ENCODE measurements at places on chromosomes 3 and 15.

GRCh38 chr15:85690561-85691231 lies 104.0 kb downstream of the KLHL25 start:
- no peak for DNase-seq

DNA sequence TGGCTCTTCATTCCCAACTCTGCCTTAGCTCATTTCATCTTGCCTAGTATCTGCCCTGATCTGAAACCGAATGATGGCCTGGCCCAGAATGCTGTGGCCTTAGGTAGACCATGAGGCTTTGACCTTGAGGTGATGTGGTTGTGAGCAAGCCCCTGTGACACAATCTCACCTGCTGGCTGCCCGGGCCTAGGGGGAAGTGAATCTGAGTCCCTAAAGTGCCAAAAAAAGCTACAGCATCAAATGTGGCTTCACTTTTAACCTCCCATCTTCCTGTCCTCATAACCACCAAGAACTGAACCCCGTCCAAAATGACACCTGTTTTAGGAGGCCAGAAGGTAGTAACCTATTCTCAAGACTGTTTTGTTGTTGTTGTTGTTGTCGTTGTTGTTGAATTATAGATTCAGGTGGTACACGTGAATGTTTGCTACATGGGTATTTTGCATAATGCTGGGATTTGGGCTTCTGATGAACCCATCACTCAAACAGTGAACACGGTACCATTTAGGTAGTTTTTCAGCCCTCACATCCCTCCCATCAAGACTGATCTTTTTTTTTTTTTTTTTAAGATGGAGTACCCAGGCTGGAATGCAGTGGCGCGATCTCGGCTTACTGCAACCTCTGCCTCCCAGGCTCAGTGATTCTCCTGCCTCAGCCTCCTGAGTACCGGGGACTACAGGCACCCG lies 54.6 kb downstream of the MCCC1 start:
- DNase-seq, result no peak

DNA sequence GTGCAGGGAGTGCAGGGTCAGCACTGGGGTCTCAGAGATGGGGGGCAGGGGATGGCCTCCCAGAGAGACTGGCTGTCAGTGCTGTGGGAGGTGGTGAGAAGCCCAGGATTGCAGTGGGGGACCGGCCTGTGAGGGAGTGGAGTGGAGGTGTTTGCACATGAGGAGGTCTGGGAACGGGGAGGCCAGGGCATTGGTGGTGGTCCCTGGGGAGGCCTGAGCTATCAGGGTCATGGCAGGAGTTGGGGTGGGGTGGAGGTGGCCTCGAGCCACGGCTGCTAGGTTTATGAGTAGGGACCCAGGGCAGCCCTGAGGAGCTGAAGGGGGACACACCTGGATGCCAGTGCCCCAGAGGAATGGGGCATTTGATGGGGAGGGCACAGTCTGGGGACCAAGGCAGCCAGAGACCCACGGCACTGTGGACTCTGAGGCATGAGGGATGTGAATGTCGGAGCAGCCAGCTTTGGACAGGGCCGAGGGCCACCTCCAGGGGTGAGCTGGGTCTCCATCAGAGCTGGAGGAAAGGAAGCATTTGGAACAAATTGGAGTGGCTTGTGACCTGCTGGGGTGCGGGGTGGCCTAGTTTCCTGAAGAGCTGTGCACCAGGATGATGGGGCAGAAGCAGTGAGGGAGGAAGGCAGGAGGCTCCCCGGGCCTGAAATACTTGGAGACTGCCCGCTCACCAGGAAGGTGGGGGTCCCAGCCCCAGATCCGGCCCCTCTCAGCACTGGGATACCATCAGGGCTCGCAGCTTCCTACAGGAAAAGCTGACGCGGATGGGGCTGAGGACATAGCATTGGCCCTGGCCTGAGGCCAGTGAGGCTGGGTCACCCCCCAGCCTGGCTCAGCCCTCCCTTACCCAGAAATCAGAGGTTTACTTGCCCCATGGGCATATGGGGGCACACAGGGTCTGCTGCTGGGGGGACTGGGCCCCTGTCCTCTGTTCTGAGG lies 9.5 kb upstream of the CSPG4 start:
- DNase-seq, result peak; percentile 8

DNA sequence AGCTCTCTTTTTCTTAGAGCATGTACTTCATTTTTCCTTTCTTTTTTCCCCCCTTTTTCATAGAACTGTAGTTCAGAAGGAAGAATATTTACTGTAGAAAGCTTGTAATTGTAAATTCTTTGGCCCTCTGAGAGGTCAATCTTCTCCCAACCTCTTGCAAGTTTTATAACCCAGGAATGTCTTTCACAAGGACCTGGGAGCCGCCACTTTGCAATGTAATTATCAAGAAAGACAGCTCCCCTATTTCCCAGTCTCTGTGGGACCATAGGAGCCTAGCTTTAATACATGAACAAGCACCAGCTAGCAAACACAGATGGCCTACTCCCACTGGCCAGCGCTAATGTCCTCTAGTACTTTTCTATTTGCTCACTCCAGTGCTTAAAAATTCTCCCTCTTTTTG lies 51.4 kb downstream of the NFKBIZ start:
- DNase-seq, result no peak

DNA sequence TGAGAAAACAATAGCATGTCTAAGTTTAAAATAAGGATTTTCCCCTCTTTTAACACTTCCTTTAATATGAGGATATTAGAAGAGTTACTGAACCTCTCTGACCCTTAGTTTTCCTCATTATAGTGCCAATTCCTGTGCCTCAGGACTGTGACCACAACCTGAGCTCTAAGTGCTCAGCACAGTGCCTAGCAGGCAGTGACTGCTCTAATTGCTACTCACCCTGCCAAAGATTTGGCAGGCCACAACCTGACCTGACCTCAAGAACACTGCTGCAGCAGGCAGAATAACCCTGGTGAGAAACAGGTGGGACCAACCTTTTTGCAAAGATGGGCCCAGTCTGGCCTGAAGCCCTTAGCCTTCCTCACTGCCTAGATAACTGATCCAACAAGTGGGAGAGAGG lies 35.7 kb downstream of the NBEAL2 start:
- no peak for DNase-seq

- no peak for DNase-seq
Measured at GRCh38 chr3:3603351-3603750, 195.9 kb upstream of the LRRN1 start.

DNA sequence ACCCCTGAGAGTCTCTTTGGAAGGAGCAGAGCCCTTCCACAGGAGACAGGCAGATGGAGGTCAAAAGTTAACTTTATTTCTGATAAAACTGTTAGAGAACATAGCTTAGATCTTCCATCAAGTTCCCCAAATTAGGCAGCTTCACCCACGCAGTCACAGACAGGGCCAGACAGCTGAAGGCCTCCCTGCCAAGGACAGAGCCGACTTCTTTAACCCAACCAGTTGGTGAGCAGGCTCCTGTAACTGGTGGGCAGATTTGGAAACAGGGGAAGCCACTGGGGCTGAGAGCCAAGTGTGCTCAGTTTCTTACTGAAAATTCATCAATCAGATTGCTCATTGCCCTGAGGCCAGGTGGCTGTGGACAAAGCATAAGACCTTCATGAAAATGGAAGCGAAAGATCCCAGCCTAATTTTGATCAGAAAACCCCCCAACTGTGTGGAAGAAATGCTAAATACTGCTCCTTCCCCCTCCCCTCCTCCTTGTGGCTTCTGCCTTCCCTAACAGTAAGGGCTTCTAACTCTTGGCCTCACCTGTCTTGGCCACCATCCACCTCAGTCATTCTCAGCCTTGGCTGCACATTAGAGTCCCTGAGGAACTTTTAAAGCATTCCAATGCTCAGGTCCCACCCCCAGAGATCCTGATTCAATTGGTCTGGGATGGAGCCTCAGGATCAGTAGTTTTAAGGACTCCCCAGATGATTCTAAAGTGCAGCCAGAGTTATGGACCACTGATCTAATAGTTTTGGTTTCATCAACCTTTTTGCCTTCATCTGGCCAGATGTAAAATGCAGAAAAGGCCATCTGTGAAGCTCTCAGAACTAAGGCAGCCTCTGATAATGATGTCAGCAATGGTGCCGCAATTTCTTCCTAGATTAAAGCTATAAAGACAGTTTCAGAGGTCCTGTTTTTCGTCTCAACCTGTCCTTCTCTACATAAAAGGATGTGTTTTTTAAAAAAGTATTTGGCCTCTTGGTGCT lies 11.5 kb downstream of the CLRN1 start:
- DNase-seq, result peak; percentile 29

DNA sequence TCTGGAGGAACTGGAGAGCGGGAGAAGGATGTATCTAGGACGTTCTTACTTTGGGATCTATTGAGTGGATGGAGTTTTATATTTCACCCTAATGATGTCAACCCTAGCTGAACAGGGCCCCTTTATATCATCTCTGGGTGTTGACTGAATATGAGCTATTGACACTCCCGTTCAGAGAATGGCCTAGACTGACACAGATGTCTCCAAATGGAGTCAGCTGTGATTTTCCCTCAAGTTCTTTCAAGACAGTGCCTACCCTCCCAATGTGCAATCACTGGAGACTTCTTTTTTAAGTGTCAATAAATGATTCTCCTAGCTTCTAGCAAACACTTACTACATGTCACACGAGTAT lies 63.8 kb downstream of the FRMD4B start:
- DNase-seq, result no peak

- peak; percentile 60 for DNase-seq
Measured at GRCh38 chr3:49656541-49657112, 17.5 kb upstream of the APEH start.

GRCh38 chr3:172478116-172478515 lies 29.9 kb upstream of the GHSR start:
- no peak for DNase-seq

GRCh38 chr15:25899870-25900269 lies 36.7 kb upstream of the ATP10A start:
- DNase-seq, result no peak

GRCh38 chr15:100627789-100628395 lies 25.5 kb downstream of the ASB7 start:
- peak; percentile 90 for DNase-seq

GRCh38 chr3:25044762-25045710 lies 383.0 kb upstream of the RARB start:
- peak; percentile 82 for DNase-seq

DNA sequence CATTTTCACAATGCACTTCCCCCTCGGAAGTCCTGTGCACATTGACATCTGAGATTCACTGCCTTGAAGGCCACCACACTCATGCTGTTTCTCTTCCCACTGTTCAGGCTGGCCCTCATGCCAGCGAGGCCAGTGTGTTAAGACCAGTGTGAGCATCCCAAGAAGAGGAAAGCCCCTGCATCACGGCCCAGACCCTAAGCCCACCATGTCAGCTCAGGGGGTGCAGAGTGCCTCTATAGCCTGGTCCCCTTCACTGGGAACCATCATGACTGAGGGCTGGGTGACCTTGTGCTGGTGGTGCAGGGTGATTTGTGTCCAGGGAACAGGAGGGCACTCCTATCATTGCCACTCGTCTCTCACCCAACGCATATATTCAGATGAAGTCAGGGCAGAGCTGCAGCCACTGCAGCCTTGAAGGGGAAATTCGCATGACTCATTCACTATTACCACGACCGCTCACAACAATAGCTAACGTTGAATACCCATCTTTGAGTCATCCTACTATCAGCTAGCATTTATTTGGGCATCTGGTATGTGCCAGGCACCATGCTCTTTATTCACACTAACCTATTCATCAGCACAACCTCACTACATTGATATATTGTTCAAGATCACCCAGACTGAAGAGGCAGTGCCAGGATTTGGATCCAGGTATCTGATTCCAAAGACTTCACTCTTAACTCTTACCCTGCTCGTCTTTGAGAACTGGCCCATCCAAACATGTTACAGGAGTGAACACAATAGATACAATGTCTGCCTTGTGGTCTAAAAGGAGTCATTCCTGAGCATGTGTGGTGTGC lies 58.8 kb upstream of the SLC6A11 start:
- no peak for DNase-seq

- DNase-seq, result no peak
Measured at GRCh38 chr15:90812958-90813265, 55.5 kb upstream of the FURIN start.

DNA sequence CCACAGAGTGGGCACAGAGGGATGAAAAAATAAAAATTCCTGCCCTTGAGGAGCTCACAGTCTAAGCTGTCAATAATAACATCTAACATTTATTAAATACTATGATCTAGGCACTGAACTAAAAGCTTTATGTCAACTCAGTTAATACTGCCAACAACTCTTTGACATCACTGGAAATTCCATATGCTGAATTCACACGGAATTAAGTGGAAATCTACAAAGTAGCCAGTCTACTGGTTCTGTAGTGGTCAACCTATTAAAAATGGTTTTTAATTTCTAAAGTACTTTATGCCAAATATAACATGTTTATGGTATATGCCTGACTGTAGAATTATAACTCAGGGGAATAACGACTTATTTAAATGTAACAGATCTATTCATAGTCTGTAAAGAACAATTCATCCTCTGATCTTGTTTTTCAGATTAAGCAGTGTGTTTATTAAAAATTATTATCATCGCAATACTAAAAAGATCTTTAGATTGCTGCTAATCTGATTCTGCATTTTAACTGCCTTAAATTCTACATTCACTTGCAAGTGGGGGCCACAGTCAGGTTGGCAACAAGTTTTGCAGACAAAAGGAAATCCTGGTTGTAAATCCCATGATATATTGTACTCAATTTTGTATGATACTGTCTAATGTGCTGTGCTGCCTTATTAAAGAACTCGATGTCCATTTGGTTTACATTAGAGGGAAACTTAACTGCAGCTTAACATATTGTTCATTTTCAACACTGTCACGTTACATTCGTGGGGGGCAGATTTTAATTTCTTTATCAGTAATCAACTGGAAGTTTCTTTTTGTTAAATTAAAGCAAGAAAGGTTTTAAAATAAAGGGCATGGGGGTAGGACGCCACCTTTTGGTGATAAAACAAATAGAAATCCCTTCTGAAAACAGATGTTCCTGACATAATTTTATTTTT lies 2.6 kb upstream of the FOXP1 start:
- peak; percentile 76 for DNase-seq

DNA sequence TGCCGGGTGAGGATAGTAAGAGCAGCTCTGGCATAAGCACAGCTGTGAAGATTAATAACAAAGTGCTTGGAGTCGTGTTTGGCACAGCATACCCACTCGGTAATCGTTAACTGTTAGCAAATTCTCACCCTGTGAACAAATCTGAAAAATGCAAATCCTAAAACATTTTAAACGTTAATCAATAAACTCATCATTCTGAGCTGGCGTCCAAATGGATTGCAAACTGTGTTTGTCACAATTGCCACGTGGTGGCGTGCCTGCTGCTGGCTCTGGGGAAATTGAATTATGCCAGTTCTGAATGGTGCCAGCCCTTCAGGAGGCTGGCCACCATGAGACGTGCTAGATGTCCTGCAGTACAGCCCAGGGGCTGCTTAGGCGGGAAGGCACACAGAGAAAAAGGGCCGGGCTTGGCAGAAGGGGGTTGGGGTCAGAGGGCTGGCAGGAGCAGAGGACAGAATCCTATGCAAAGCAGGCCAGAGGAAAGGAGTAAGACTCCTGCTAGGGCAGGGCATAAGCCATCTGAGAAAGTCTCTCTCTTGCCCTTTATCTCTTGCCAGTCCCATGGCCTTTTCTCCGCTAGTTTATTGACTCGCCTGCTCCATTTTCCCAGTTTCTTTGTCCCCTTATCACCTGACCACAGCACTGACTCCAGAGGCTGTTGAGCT lies 22.1 kb upstream of the POLG start:
- DNase-seq, result no peak

- no peak for DNase-seq
Measured at GRCh38 chr15:33926260-33926659, 42.0 kb upstream of the CHRM5 start.

GRCh38 chr3:4251412-4251811 lies 51.8 kb upstream of the SETMAR start:
- DNase-seq, result no peak

- no peak for DNase-seq
Measured at GRCh38 chr3:101151286-101151913, 158.2 kb upstream of the ABI3BP start.

All from tongue (tissue), 3 donors.